M059J (cell line): ENCODE measurements at places on chromosomes 12 and 14.

GRCh38 chr14:31746326-31746725 is 185.1 kb downstream of the NUBPL start:
- DNase-seq, result peak; percentile 3

DNA sequence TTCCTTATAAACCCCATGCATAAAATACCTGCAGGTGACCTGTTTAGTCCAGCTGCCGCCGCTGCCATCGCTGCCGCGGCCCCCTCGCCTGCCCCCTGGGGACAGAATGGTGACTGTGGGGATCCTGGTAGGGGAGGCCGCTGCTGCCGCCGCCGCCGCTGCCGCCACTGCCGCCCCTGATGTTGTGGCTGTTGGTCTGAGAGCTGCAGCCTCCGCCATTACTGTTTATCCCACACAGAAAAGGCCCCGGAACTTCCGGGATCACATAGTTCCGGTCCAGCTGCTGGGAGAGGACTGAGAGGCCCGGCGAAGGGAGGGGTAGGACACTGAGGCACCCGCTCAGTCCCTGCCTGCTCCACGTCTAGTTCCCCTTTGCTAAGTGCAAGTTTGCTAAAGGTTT is 244.9 kb downstream of the C12orf50 start:
- peak; percentile 39 for DNase-seq

DNA sequence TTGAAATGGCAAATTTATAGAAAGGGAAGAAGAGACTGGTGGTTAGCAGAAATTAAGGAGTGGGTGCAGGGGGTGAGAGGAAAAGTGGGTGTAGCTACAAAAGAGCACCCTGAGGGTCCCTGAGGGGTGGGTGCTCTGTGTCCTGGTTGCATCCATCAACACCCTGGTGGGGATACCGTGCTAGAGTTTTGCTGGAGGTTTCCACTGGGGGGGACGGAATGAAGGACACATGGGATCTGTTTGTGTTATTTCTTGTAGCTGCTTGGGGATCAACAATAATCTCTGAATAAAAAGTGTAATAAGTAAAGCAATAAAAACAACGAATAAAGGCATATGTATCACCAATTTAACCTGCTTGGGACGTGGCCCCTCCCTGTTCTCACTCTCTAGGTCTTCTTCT is 175.3 kb downstream of the KIF26A start:
- no peak for DNase-seq

GRCh38 chr12:96698521-96698920 is 208.5 kb upstream of the NEDD1 start:
- DNase-seq, result peak; percentile 56

- DNase-seq, result no peak
Measured at GRCh38 chr14:104299993-104300761, 161.8 kb downstream of the KIF26A start.

DNA sequence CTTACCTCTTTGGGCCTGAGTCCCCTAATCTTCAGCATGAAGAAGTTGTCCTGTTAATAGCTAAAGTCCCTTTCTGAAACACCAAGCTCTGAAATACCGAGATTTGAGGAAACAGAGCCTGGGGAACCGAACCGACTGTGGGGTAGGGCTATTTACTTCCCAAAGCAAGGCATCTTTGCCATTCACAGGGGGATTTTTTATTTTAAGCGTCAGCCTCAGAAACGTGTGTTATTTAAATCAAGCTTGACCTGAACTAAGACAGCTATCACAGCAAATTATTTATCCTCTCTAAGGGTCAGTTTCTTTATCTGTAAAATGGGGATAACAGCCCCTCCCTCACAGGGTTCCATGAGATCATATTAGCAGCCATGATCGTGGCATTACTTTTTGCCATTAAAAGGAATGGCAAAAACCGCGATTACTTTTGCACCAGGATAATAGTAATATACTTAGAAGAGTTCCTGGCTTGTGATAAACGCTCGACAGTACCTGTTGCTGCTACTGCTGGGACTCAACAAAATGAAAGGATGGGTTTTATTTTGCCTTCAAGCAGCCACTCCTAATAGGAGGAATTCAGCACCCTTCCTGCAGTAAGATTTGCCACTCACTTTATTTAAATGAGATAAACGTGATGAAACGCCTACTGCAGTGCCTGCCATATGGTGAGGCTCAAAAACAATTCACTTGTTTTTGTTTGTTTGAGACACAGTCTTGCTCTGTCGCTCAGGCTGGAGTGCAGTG is 1.3 kb upstream of the CORO1C start:
- DNase-seq, result no peak
